NCI-H748 treated with DMSO at 0.1 percent for 48 hours (cell line): ENCODE measurements at places on chromosomes 4 and X.

GRCh38 chrX:145729635-145730034 lies 88.0 kb upstream of the SLITRK2 start:
- no peak for DNase-seq

GRCh38 chrX:107718156-107718621 lies 57.4 kb downstream of the TSC22D3 start:
- DNase-seq = peak; percentile 40

DNA sequence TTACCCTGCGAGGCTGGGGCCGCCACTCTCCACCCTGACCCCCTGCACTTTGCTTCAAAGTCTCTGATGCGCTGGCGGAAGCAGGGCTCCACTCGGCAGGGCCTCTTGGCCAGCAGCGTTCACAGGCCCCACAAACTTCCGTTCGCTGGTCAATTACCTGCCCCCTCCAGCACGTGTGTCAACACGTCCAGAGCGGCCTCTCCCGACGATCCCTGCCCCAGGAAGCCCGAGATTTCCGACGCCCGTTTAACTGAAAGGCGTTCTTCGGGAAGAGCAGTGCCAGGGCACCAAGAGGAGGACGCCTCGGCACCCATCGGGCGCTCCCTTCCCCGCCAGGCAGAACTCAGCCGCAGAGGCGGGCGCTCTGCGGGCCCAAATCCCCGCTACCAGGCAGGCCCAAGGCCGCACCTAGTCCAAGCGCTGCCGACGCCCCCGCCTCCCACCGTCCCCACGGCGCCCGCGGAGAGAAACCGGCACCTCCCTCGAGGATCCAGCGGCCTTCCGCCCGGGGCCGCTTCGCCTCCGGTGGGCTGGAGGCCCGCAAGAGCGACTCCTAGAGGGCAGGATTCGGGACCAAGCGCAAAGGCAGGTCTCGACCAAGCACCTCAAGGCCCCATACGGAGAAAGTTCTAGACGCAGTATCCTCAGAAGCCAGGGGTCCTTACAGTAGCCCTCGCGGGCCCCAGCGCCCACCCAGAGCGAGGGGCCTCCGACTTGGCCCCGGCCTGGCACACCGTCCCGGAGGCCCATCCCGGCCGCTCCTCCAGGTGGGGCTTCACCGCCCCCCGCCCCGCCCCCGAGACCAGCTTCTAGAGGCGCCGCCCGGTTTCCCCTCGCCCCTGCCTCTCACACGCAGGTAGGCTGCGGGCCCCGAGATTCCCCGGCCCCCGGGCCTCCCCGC lies 586 bp downstream of the BCAP31 start:
- DNase-seq = peak; percentile 51

DNA sequence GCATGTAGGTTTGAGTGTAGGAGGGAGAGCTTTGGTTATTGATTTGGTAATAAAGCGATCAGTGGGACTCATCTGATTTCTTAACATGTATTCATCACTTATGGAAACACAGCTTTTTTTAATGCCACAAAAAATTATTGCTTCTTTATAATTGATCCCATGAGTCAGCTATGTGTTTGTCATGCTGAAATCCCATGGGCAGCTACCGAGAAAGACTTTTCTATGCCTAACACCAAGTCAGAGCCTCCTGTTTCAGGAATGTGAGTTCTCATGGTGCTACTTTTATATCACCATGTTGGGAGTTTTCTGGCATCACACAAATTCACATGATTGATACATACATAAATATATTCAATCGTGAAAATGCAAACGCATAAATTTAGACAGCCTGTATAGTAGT lies 165.7 kb downstream of the RAPGEF2 start:
- DNase-seq = no peak

GRCh38 chrX:19388741-19389140 lies 45.0 kb downstream of the PDHA1 start:
- DNase-seq = no peak

DNA sequence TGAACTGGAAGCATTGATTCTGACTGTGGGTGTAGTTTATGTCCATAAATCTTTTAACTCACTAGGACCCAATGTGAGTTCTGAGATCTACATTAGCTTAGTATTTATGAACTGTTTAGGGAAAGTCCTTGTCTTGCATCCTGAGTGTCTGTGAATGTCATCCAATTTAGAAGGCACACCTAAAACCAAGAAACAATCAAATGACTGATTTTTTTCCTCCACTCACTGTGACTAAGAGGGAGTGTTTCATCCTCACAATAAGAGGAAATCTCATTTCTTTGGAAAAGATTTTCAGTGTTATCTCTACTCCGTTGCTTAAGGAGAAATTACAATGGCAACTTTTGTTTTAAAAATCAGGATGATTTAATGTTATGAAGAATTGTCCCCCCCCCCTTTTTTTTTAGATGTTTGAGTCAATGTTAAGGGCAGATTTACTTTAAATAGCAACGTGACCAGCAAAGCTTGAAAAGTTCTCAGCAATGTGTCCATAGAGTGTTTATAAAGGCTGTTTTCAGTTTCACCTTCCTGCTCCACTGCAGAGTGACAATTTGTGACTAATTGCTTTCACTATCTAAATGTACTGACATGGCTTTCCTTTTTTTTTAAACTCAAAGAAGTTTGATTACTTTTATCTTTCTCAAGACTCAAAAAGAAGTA lies 173.0 kb downstream of the SPCS3 start:
- DNase-seq = no peak

GRCh38 chr4:101972791-101973190 lies 182.3 kb downstream of the BANK1 start:
- DNase-seq = no peak

DNA sequence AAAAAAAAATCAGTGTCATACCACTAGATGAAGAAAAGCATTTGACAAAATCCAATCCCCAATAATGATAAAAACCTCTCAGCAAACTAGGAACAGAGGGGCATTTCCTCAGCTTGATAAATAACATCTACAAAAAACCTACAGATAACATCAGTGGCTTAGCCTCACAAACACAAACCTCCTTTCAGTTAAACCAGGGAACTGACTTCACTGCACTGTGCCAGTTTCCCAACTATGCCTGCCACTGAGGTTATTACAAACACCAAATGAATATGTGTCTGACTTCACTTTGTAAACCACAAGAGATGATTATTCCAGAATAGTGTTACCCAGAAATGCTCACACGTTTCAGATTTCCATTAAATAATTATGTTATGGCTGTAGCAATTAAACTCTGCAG lies 15.3 kb downstream of the MTMR8 start:
- no peak for DNase-seq

DNA sequence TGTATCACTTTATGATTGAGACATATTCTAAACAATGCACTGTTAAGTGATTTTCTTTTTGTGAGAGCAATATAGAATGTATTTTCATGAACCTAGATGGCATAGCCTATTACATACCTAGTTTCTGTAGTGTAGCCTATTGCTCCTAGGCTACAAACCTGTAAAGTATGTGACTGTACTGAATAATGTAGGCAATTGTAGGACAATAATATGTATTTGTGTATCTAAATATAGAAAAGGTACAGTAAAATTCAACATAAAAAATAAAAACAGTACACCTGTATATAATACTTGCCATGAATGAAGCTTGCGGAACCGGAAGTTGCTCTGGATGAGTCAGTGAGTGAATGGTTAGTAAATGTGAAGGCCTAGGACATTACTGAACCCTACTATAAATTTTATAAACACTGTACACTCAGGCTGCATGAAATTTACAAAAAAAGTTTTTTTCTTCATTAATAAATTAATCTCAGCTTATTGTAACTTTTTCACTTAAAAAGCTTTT lies 106.7 kb downstream of the VSIG4 start:
- DNase-seq = no peak

DNA sequence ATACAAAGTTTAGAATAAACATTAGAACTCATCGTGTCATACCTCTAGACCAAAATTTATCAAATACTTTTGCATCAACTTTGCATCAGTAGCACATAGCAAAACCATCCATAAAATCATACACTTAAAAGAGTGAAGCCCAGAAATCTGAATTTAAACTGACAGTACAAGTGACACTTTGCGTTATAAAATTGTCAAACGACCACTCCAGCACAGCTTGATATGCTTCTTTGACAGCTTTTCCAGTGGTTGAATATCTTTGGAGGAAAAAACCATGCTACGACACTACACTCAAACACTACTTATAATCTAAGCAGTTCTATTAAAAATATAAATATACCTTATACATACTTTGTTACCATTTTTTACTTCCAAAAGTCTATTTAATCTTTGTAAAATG lies 1644.4 kb downstream of the STIM2 start:
- no peak for DNase-seq

DNA sequence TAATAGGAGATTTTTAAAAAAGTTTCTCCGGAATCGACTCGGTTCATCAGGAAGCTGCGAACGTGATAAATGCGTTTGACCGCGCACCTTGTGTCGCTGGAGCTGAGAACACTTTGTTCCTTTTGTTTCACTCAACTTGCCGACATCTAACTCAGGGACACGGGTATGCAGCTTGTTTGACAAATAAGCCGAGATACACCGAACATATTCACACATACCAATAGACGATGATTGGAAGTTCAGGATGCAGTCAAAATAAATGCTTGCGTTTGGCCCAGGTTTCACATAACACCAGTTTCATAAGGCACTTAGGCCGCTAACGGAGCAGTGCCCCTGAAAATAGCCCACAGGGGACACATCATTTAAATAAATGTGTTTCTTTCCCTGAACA lies 932 bp upstream of the SHISA3 start:
- no peak for DNase-seq

DNA sequence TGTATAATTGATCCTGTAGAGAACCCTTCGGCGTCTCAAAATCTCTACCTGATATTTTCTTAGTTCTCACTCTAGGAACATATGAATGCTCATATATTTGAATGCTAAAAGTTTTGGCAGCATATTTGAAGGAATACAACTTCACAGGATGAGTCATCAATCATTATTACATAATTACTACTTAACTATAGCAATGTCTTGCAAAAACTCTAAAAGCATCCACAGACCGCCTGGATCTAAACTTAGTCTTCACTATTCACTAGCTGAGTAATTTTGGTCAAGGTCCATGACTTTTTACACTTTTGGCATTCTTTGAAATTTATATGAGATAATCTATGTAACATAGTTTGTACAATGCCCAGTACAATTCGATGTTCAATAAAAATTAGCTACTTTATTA lies 194.7 kb downstream of the DTHD1 start:
- no peak for DNase-seq

GRCh38 chr4:76326515-76326914 lies 20.0 kb downstream of the STBD1 start:
- DNase-seq = no peak

DNA sequence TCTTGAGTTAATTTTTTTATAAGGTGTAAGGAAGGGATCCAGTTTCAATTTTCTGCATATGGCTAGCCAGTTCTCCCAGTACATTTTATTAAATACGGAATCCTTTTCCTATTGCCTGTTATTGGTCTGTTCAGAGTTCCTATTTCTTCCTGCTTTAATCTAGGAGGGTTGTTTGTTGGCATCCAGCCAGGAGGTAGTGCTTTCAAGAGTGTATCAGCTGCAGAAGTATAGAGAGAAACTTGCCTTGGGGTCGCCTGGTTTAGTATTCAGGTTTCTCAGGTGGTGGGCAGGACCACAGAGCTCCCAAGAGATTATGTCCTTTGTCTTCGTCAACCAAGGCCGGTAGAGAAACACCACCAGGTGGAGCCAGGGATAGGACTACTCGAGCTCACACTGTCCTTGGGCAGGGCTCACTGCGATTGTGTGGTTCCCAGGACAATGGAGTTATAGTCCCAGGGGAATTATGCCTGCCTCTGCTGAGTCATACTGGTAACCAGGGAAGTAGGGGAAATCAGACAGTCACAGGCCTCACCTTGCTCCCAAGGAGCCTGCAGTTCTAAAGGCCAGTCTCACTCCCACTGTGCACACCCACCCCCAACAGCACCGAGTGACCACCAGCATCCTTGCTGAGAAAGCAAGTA lies 168.1 kb downstream of the VSIG4 start:
- no peak for DNase-seq

DNA sequence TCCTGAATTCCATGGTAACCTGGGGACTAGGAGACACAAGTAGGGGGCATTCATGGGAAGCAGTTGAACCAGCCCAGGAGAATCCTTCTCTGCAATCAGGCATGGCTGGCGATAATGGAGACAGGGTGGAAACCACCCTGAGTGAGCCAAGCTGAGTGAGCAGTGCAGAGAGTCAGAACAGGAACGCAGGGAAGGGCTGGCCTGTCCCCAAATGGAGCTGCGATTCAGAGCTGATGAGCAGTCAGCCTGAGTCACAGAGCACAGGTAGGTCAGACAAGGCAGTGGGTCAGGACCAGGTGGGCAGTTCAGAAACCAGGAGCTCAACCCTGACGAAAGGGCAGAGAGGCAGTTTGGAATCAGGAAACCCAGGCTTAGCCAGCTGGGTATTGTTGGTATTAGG lies 129.0 kb downstream of the BTC start:
- DNase-seq = no peak

GRCh38 chrX:13085526-13085925 lies 41.1 kb upstream of the FAM9C start:
- no peak for DNase-seq

DNA sequence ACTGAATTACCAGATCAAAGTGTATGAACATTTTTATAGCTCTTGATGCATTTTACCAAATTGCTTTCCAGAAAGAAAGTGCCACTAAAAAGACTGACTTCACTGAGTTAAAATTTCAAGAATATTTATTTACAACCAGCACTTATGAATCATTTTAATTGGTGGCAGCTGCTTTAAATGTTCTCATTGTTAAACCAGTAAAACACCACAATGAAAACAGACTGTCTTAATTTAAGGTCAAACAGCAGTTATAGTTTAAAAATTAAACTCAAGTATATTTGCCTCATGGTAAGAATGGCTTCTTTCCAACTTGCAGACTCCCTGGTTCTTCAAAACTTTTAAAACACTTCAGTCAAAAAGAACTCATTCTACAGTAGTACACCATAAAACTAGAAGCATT lies 36.9 kb downstream of the AMMECR1 start:
- no peak for DNase-seq

DNA sequence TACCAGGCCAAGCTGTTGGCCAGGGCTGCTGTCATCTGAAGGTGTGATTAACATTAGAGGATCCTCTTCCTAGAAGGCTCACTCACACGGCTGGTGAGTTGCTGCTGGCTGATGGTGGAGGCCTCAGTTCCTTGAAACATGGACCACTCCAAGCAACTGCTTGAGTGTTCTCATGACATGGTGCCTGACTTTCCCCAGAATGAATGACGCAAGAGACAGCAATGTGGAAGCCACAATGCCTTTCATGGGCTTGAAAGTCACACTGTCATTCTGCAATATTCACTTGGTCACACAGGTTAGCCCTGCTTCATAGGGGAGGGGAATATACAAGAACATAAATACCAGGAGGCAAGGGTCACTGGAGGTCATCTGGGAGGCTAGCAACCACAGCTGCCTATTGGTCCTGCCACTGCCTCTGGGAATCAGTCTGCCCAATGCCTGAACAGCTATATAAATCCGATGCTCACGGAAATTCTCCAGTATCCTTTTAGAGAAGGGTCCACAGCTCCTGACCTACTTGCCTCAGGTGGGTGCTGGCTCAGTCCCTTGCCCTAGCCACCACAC lies 97.1 kb upstream of the MAML3 start:
- DNase-seq = no peak

GRCh38 chr4:180363815-180364214 lies 1879.4 kb upstream of the TENM3 start:
- no peak for DNase-seq

- DNase-seq = no peak
These were observed 46.5 kb downstream of the NEIL3 start for GRCh38 chr4:177356206-177356605.
